ENCODE measurements at places on chromosomes 7 and 10.
A peak's percentile ranks its signal among the peaks of the same experiment; 100 is the strongest.

- DNase-seq = no peak
Observed at GRCh38 chr7:63030061-63030460, 968.6 kb upstream of the ZNF722 start.

- no peak for DNase-seq
Observed at GRCh38 chr7:99679400-99680191, at the start of gene CYP3A5. Gene CYP3A5 (minus strand): TSS chr7:99679996. CDS start chr7:99679896, 100 bp downstream.

GRCh38 chr7:105246256-105246655 lies 142.5 kb downstream of the SRPK2 start:
- no peak for DNase-seq

DNA sequence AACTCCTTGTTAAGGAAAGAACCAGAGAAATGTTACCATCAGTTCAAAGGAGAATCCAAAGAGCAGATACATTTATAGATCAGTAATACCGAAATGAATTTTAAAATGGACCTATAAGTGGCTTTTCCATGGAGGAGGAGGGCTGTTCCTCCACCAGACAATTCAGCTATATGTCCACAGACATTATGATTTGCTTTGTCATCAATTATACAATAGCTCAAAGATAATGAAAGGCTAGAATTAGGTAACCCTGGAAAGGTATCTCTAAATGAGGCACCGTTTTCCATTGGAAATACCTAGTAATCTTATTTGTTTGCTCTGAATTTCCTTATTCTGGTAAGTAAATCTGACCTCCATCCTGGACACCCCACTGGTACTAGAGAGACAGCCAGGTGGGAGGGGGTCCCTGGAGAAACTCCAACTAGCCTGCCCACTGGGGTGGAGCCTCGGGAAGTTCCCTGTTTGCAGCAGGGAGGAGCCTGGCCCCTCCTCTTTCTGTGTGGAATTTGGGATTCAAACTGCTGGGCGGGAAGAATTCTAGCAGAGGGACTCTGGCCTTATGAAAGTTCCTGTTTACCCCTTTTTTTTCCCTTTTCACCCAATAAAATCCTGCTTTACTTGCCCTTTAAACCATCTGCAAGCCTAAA lies 218.0 kb downstream of the PHF14 start:
- no peak for DNase-seq

DNA sequence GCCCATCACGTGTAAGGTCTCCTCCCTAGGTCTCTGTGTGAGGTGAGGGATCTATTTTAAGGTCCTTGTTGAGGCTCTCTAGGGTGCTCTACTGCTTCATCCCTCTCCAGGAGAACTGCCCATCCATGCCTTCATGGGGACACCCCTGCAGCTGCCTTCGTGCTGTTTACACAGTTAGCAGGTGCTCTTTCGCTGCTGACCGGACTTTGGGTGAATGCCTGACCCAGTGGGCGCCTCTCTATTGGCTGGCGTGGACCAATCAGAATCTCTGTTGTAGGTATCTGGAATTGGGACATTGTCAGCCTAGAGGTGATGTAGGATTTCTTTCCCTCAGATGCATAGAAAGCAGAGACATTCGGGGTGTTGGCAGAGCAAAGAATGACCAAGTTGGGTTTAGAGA lies 38.7 kb upstream of the HMX3 start:
- no peak for DNase-seq

DNA sequence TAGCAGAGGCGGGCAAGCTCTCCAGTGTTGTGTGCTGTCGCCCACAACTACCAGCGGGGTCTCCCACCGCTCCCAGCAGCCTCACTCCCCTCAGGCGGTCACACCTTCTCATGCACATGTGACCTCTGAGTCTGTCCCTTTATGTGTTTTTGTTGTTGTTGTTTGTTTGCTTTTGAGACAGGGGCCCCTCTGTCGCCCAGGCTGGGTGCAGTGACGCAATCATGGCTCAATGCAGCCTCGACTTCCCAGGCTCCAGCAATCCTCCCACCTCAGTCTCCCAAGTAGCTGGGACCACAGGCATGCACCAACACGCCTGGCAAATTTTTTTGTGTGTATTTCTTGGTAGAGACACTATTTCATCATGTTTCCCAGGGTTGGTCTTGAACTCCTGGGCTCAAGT lies 1.5 kb downstream of the CPSF4 start:
- DNase-seq = no peak

GRCh38 chr7:29285861-29286260 lies 91.3 kb downstream of the CHN2 start:
- DNase-seq = no peak

- DNase-seq = no peak
Observed at GRCh38 chr7:42241424-42241823, 4.4 kb upstream of the GLI3 start.

DNA sequence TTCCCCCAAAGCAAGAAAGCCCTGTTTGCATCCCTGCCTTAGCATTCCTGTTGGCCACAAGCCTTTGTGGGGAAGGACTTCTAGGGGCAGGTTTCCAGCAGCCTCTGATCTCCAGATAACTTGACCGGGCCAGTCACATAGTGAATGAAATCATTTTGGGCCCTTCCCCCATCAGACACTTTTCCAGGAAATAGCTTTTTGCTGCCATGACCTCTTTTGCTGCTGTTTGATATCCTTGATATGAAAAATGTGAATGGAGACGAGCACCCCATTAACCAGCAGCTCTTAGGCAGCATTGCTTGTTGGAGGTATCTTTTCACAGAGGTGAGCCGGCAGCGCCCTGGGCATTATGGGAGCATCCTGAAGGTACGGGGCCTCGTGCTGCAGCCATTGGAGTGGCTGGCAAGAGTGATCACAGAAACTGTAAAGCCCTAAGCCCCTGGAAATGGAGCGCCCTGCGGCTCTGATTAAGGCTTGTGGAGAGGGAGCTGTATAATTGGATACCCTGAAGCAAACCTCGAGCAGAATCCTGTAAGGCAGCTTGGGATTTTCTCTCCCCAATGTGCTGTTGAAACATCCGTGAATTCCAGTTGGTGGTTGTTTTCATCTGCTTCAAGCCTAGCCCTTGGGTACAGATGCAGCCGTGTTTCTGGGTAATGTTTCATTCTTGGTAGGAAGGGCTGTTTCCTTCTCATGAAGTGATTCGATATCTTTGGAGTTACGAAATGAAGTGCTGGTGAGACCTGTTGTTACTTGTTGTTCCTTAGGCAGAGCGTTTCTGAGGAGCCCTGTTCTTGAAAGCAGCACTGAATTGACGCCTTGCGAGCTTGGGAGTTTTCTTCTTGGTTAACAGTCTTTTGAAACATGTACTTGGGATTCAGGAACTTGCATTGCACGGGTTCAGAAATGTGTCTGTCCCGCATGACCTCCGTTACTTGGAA lies 179.0 kb downstream of the PTEN start:
- no peak for DNase-seq

DNA sequence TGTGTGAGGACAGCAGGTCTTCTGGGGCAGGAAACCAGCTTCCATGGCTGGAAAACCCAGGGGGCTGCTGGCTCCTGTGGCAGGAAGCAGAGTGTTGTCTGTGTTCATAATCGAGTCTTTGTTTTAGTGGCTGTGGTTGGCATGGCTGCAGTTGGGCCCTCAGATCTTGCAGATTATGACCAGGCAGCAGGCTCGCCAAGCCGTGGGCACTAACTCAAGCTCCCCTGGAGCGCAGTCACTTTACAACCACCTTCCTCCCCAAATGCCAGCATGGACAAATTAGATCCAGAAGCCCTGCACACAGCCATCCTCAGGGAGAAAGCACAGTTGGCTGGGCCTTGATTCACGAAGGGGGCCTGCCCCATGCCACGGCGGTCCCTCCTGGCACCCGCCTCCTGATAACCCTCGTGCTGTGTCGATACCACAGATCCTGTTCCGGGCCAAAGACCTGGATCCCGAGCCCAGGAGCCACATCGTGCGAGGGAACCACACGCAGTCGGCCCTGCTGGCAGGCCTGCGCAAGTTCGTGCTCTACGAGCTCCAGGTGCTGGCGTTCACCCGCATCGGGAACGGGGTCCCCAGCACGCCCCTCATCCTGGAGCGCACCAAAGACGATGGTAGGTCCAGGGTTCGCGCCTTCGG lies 552.5 kb upstream of the FOXK1 start:
- DNase-seq = no peak

GRCh38 chr7:20194343-20194995 lies 22.7 kb downstream of the MACC1 start:
- no peak for DNase-seq

DNA sequence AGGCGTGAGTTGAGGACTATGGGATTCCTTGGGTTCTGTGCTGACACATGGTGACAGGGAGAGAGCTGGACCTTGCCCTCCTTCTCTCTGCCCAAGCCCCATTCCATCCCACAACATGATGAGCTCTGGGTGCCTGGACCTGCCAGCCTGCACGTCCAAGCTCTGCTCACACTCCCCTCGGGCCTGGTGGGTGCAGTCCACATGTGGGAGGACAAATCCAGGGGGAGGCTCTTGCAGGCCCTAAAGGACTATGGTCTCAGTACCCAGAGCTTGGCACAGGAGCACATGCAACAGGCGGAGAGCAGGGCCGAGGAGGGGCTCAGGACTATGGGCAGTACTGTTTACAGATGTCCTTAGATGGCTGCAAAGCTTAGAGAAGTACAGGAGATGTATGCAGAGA lies 91.4 kb downstream of the CLEC2L start:
- no peak for DNase-seq

DNA sequence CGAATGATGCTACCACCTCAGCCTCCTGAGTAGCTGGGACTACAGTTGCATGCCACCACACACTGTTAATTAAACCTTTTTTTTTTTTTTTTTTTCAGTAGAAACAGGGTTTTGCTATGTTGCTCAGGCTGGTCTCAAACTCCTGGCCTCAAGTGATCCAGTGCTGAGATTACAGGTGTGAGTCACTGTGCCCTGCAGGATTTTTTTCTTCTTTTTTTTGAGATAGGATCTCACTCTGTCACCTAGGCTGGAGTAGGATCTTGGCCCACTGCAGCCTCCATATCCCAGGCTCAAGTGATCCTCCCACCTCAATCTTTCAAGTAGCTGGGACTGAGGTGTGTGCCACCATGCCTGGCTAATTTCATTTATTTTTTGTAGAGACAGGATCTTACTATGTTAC lies 6.4 kb downstream of the ACTA2 start:
- no peak for DNase-seq

- DNase-seq = no peak
Observed at GRCh38 chr7:155002411-155003091, 373 bp downstream of the PAXIP1 start.

GRCh38 chr10:59885430-59886134 lies 20.8 kb downstream of the CCDC6 start:
- no peak for DNase-seq

DNA sequence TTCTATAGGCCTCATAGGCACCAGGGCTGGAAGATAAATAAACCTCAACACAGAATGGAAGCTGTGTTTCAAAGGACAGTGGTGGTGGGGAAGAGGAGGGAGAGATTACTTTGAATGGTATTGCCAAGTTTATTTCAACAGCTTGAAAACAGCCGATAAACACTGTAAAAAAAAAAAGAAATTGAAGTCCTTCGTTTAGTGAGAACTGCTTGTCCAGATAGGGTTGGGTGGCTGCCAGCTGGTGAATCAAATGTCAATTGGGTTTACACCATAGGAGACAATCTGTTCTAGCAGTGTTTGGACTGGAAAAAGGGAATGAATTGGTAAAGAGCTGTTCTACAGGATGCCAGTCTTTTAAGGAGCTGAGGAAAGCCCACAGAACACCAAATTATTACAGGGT lies 254.8 kb downstream of the PHF14 start:
- no peak for DNase-seq

DNA sequence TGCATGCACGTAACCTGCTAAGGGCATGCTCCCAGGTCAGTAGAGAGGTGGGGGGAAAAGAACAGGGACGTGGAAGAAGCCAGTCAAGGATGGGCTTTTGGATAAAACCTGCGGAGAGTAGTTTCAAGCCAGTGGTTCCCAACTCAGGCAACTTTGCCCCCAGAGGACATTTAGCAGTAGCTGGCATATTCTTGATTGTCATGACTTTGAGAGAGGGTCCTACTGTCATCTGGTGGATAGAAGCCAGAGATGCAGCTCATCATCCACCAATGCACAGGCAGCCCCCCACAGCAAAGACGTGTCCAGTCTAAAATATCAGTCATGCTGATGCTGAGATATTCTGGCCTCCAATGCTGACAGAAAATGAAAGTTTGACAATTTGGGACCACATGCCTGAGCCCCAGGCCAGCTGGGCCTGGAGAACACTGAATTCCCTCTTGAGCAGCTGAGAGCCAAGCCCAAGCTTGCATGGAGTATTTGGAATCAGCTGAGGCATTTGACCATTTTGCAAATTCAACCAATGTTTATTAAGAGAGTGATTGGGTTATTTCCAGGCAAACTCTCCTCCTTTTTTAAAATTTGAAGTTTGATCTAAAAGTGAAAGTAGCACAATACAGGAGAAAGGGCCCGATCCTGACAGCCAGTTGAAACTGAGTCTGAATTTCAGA lies 110.0 kb upstream of the C7orf33 start:
- DNase-seq = no peak

- no peak for DNase-seq
Observed at GRCh38 chr10:2949221-2949947, 118.0 kb upstream of the PFKP start.

- no peak for DNase-seq
Observed at GRCh38 chr7:28442540-28443420, 30.5 kb downstream of the CREB5 start.

- DNase-seq = no peak
Observed at GRCh38 chr10:127907411-127908105, 655 bp downstream of the PTPRE start.

- DNase-seq = no peak
Observed at GRCh38 chr7:70384024-70384423, 747.9 kb upstream of the GALNT17 start.

DNA sequence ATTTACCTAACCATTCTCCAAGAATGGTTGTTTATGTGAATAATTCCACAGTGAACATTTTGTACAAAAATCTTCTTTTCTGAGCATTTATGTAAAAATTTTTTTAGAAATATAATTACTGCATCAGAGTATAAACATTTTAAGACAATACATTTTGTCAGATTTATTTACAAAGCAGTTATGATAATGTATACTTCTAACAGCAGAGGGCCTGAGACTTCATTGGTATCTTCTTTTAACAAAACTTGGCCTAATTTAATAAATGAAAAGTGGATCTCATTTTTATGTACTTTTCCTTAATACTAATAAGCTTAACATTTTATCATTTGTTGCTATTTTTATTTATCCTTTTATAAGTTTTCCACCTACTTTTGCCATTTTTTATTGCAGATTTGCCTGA lies 69.4 kb downstream of the HECTD2 start:
- no peak for DNase-seq

DNA sequence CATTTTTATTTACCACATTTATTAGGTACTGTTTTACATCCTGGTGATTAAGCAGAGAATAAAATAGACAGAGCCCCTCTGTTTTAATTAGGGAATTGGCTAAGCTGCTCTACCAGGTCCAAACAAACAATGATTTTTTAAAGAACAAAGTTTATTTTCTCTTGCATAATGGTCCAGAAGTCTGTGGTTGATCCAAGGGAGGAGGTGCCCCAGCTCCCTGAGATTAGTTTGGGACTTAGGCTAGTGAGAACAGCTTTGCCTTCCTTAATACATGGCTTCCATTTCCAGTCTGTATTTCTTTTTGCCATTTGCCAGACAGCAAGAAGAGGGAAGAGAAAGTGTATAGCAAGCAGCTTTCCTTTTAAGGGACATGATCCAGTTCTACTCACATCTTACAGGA lies 2.9 kb upstream of the MIOS start:
- no peak for DNase-seq

GRCh38 chr10:62904281-62904875 lies 88.2 kb upstream of the EGR2 start:
- DNase-seq = no peak

GRCh38 chr10:5812283-5813090 lies 747 bp downstream of the GDI2 start:
- DNase-seq = peak; percentile 33

- no peak for DNase-seq
Observed at GRCh38 chr7:43904533-43905208, 1.7 kb downstream of the URGCP start.
